ENCODE measurements at places on chromosomes 7 and 10.
A peak's percentile ranks its signal among the peaks of the same experiment; 100 is the strongest.

DNA sequence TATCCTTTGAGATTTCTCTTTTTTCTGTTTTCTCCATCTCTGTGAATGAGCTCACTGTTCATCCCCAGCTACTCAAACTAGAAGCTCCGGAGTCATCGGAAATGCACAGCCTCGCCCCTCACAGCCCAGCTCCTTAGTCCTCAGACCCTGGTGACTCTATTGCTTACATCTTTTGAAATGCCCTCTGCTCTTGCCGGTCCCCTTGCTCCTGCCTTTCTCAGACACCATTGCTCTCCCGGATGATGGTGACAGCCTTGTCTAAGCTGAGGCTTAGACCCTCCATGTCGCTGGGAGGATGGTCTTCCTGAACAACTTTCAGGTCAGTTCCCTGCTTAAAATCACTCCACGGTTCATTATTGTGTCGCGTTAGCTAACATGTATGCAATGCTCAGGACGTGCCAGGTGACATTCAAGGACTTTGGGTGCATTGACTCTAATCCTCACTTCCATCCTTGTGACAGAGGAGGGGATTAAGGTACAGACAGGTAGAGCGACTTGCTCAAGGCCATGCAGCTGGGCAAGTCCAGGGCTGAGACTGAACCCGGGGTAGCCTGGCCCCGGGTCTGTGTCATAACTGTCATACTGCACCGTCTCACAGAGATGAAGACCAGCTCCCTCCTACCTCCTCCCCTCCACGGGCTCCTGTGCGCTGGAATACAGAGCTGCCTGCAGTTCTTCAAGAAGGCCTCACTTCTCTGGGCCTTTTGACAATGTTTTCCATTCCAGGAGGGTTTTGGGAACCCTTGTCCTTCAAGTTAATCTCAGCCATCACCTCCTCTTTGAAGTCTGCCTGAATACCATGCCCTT is 4.3 kb upstream of the UCMA start:
- DNase-seq, result no peak

DNA sequence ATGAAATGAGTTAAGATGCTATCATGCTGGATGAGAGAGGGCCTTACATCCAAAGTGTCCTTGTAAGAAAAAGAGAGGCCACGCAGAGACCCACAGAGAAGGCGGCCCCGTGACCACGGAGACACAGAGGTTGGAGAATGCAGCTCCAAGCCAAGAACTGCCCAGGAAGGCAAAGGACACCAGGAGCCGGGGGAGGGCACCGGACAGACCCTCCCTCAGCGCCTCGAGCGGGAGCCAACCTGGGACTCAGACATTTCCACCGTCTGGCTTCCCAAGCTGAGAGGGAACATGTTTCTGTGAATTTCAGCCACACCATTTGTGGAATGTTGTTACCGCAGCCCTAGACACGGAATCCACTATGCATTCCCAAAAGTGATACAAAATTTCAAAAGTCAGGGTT is 22.9 kb downstream of the TCERG1L start:
- DNase-seq, result no peak

DNA sequence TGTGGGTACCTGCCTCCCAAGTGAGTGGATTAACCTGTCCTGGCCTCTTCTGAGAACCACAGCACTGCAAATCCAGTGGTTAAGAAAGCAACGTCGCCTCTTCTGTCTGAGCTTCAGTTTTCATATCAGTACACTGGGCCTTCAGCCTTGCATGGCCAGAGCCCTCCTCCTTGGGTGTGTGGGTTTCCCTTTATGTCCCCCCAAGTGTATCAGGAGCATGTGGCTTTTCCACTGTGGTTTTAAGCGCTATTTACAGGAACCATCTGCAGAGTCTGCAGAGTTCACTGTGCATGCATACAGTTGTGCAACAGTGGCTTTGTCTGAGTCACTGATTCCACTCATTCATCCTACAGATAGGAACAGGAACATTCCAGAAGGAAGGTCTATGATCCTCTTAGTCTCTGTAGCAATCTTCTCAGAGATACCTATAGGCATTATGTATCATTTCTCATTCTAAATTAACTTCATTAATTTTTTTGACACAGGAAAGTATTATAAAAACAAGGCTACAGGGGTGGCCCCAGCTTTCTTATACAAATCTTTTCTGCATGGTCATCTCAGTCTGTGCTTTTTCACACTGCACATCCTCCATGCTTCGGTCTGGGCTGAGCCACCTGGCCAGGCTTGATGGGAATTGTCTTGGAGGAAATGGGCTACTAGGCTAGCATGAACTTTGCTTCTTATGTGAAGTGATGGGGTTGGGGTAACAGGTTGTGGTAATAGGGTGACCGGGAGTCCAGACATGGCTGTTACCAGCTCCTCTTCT is 17.1 kb downstream of the MBL2 start:
- no peak for DNase-seq

DNA sequence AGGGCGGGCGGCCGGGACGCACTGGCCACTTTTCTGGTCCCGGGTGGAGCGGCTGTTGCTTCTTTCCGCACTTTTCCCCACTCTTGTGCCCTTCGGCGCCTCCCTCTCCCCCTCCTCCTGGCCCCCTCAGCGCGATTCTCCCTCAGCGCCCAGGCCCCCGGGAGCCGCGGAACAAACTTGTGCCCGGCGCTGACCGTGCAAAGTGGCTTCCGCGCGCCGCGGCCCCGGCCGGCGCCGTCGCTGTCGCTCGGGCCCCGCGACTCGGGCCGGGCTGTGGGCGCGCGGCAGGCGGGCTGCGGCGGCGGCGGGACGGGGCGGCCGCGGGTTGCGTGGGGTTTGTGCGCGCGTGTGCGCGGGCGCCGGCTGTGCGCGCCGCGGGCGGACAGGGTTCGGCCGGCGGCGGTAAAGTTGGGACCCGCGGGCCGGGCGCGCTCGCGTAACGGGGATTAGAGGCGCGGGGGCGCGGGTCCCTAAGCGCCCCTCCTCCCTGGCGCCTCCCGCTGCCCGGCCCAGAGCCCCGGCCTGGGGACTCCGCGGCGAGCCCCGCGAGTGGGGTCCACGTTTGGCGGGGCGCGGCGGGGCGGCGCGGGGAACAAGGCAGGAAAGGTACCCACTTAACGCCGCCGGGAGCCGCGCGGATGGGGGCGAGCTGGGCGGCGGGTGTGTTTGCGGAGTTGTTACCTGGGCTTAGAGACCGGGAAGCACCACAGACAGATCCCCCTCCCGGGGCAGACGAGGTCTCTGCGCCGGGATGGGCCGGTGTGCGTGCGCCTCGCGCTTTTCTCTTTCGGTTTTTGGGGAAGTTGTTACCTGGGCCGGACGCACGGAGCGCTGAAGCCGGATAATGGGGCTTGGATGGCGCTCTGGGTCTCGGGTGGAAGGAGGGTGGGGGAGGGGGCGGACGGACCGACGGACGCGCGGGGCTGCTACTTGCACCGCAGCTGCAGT is 860 bp downstream of the ZEB1 start:
- DNase-seq, result no peak

DNA sequence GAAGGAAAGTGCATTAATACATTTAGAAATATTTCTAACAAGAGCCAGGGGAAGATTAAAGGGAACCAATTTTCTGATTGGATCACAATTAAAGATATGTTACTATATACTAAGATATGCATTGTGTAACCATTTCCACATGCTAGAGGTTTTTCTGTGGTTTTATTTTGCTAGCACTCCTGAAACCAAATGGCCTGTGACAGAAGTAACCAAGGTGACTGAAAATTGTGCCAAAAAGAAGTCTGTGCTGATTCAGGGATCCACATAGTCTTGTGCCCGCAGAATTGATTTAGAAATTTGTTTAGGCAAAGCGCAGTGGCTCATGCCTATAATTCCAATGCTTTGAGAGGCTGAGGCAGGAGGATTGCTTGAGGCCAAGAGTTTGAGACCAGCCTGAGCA is 1.8 kb downstream of the CC2D2B start:
- DNase-seq, result no peak

- DNase-seq, result peak; percentile 17
Measured at GRCh38 chr7:142745091-142745635, 4.1 kb upstream of the PRSS1 start.

DNA sequence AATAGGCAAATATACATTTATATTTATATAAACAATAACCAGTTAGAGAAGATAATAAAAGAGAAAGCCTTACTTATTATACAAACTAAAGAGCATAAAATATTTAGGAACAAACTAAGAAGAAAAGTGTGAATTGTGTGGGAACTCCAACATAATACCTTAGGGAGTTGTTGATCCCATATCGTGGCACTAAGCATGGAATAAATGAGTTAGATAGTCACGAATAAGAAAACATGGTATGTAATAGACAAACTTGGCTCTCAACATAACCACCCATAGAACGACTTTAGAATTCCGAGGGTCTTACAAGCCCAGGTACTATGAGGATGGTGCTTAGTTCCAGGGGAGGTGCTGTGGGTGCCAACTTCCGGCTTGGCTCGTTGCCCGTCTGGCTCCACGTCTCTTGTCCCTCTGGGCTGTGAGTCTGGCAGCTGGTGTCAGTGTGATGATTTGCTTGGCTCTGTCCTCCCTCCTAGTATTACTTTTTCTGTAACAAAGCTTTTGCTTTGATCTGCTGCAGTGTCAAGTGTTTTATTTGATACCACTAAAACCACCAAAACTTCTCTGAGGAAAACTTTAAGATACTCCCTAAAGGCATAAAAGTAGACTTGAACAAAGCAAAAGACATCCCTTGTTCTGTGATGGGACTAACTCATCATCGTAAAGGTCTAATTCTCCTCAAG is 9.5 kb upstream of the RBM20 start:
- DNase-seq, result no peak

DNA sequence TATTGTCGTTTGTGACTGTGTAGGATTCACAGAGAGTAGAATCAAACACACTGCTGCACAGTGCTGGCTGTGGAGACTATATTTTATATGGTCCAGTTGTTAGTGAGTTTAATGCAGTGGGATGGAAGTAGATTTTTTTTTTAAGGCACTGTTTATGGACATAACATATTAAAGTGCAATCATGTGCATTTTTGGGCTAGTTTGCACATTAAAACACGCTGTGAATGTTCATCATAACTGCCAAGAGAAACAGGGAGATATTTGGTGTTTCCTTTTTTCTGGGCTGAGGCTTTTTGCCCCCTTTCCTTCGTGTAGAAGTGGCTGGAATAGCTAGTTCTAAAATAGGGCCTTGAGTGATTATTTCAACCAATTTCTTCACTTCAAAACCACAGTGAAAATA is 139.2 kb downstream of the MYOF start:
- DNase-seq, result no peak

DNA sequence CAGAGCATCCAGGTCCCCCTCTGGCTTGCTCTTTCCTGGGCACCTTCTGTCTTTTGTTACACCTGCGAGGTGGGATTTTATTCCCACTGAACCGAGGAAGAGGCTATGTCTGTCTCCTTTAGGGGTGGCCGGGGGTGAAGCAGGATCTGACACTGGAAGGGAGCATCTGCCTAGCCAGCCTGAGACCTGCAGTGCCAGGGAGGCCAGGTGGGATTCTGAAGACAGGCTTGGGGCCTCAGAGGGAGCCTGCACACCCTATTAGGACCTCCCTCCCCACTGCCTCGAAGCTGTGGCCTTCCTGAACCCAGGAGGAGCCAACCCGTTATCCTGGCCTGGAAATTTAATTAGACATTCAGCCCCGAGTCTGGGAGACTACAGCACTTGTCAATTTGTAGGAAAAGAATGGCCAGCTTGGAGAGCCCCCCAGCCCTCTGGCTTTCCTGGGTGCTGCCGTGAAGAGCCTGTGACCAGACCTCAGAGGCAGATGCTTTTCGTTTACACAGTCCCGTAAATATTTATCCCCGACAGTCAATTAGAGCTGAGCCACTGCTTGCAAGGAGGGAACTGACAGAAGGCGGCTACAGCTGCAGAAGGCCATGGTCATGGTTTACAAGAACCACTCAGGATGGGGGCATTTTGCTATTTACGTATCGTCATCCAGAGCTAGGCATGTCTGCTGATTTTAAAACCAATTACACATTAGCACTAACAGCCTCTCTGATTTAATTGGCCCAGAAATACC is 19.7 kb downstream of the CHAT start:
- DNase-seq, result no peak

All from dermis blood vessel endothelial cell (primary cell).